ENCODE measurements at places on chromosomes 11 and 22.

DNA sequence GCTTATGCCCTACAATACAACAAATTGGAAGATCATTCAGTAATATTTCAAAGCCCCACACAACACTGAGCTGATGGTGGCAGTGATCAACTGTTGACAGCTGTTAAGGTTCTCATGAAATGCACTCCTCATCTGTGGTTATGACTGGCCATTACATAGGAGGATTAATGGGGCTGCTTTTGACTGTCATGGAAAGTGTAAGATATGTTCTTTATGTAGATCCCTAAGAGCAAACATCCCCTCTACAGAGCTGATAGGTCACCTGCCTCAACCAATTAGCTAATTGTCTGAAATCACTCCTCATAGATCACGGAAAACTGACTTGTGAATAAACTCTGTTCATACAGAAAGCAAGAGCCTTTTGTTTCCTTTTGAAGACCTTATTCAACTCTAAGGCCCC is 78.1 kb downstream of the GAB2 start:
- no peak for DNase-seq

GRCh38 chr11:35066030-35066429 is 72.9 kb upstream of the CD44 start:
- DNase-seq, result no peak

- peak; percentile 94 for DNase-seq
Measured at GRCh38 chr11:5684646-5685362, at the start of gene TRIM5. TRIM5 (minus strand) TSS chr11:5685074; CDS start chr11:5680177, 4,897 bp downstream.

GRCh38 chr11:111982019-111982464 is 43.2 kb upstream of the DLAT start:
- DNase-seq, result peak; percentile 60

DNA sequence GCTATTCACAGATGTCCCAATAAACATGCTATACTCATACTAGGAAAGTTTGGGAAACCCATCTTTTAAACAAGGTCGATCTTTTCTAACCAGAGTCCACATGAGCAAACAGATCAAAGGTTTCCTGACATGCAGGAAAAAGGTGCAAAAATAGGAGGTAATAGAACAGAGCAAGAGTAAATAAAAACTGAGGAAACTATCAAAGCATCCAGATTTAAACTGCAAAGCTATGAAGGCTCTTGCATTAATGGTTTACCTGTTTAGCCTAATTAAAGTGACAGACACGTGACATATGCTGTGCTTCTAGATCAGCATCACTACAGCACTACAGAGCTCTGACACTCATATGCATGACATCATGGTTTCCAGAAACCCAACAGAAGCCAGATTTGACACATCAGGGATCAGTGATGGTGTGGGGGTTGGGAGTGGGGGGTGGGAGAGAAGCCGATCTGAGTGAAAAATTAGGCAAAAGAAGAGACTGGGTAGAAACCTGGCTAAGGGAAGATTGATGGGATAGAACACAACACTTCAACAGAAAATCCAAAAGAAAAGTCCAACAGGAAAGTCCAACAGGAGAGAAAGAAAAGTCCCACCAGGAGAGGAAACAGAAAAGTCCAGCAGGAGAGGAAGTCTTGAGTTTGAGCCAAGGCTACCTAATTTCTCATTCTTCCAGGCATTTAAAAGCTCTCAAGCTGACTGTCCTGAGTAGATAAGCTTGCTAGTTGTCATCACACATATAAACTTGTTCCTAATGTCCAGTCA is 262.3 kb downstream of the SOX6 start:
- DNase-seq, result no peak

DNA sequence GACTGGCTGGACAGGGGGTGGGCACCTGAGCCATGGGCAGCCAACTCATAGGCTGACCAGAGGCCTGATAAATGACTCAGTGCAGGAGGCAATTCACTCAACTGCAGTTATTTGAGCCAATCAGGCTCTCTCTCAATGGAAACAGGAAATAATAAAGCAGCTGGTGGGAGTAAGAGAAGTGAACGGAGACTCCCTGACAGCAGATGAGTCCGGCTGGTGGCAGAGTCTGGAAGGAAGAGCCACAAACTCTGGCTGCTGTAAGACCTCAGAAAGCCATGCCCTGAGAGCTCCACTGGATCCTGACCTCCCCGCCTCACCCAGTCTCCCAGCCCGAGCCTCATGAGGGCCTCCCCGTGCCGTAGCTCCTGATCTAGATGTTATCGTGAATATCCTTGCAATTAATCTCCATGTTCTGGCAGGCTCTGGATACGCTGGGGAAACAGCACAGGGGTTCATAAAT is 69.8 kb downstream of the TRIM29 start:
- DNase-seq, result no peak

DNA sequence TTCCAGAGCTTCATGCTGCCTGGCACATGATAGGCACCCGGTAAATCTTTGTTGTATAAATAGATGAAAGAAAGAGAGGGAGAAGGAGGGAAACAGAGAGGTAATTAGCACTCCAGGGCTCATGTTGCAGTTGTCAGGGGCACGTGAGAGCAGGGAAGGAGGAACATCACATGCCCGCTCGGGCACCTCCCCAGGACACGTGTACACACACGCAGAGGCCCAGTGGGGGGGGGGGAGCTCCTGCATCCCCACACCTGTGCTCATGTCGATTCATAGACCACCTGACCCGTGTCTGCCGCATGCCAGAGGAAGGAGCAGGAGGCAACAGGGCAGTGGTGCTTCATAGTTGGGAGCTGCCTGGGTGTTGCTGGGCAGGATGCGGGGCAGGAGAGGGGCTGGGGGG is 37.1 kb upstream of the NNMT start:
- no peak for DNase-seq

DNA sequence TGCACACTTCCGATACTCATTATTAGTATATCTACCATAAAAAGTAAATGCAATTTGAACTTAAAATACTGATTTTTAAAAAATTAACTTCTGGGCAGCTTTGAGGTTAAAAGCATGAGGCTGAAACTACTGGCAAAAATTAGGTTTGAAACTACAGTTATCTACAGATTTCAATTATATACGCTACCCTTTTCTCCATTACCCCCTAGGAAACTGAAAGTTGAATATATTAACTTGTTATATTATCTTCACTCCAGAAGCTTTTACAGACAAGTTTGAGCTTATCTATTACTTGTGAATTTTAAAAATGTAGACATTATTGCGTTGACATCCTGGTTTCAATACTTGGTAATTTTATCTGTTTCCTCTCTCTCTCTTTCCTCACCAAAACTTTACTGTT is 96.7 kb upstream of the DDI1 start:
- DNase-seq, result no peak

- no peak for DNase-seq
Measured at GRCh38 chr11:70694371-70694770, 296.0 kb downstream of the CTTN start.

DNA sequence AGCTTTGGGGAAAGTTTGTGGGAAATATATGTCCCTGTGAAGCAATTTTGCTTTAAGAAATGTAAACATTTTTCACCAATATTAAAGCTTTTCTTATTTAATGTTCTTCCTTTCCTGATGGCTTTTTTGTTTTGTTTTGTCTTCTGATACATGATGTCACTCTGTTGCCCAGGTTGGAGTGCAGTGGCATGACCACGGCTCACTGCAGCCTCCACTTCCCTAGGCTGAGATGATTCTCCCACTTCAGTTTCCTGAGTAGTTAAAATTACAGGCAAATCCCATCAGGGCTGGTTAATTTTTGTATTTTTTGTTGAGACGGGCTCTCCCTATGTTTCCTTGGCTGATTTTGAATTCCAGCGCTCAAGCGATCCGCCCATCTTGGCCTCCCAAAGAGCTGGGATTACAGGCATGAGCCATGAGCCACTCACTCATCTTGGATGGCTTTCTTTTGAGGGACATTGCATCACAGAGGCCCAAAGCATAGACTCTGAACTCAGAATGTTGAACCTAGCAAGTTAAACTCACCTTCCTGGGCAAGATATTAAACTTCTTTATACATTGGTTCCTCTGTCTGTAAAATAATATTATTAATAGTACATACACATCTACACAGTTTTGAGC is 651 bp upstream of the CARD16 start:
- DNase-seq, result no peak

DNA sequence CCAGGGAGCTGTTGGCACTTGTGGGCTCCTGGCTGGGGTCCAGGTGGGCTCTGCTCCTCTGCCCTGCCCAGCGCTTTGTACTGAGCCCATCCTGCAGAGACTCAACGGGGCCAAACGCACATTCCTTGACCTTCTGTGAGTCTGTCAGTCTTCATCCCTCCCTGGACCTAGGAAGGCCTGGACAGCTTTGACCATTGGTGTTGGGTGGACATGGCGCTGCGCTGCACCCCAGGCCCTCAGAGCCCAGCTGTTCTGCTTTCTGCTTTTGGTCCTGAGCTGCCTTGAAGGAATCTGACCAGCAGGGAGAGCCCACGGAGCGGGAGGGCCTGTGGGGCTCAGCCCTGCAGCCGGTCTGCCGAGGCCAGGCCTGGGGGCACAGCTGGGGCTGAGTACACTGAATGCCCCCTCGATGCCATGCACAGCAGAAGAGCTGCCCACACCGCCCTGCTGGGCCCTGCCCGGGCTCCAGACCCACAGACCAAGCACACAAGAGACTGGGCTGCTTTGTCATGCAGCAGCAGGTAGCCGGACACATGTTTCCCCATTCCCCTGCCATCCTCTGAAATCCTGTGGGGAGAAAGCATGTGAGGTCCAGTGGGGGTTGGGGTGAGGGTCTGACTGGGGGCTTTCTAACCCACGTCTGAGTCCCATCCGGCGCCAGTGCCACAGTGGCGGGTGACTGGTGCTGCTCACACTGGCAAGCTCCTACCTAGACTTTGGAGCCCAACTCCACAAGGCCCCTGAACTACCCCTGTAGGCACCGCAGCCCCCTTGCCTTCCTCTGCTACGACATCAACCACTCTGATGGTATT is 24.1 kb upstream of the CCDC188 start:
- DNase-seq, result no peak

DNA sequence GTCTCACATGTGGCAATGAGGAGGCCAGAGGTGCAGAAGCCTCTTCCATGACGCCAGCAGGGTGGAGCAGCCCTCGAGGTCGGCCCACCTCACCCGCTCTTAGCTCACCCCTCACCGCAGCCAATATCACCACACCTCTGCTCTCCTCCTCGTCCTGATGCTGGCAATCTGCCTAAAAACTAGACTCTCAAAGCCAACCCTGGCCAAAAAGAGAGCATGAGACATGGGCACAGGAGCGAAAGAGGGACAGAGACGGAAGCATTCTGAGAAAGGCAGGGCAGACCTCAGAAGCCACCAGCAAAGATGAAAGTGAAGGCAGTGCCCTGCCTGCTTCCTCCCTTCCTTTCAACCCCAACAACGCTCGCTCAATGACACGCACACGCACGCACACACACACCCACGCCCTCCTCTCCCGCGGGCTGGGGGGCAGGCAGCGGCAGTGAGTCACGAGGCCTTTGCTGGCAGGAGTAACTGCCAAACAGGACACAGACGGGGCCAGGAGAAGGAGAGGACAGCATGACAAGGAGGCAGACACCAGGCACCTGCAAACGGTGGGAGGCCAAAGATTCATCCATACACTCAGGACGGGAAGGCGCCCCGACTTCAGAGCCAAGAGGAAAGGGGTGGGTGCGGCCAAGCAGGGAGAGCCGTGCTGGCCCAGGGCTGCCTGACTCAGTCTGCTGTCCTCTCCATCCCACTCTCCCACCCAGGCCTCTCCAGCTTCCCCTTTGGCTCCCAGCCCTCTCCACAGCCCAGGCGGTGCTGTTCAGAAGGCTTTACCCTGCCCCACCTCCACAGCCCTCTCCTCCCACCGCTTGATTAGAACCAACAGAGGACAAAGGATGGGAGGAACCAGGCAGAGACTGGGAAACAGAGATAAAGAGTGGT is 11.4 kb downstream of the IGSF9B start:
- DNase-seq, result no peak

- no peak for DNase-seq
Measured at GRCh38 chr22:27111796-27112672, 454.6 kb downstream of the MIAT start.

- DNase-seq, result peak; percentile 53
Measured at GRCh38 chr22:48824712-48825651, 1002.7 kb downstream of the BRD1 start.

GRCh38 chr22:50703726-50704509 is 31.3 kb downstream of the SHANK3 start:
- DNase-seq, result no peak

DNA sequence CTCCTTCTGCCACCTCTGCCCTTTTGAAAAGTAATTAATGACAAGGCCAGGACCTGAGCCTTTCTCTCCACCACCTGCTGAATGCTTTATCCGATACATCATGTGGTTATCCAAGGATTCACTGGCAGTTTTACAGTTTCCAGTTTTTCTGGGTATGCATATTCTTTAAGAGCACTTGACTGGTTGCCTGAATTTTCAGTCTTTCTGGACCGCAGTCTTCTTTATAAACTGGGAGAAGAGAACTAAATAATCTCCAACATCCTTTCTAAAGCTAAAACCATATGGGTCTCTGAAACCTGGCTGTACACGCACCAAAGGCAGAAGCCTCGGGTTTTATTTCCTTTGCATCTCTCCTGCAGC is 65.1 kb downstream of the BTG4 start:
- no peak for DNase-seq

- no peak for DNase-seq
Measured at GRCh38 chr11:75625021-75625420, 43.8 kb downstream of the MAP6 start.

DNA sequence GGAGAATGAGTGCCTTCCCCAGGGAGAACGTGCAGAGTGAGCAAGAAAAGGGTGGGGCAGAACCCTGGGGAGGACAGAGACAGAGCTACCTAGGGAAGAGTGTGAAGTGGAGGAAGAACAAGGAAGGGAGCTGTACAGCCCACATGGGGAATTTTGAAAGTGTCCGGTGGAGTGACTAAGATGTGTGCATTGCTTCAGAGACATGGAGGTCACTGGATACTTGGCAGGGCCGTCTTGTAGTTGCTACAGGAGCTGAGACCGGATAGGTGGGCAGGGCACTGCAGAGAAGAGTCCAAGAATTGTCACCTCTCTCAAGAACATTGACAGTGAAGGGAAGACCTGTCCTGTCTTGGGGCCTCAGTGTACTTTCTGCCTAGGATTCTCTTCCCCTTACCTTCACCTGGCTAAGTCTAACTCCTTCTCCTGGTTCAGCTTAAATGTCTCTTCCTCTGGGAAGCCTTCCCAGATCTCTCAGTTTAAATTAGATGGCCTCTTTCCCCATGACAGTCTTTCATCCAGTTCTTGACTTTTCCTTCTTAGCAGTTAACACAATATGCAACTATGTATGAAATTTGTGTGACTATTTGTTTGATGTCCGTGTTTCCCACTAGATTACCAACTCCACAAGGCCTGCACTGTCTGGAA is 9.2 kb upstream of the P2RY6 start:
- no peak for DNase-seq

All from urothelium cell line (cell line).